Activated CD8-positive, alpha-beta memory T cell treated with anti-CD3 and anti-CD28 coated beads, Interleukin-2, amount 10 ng/mL, durations not matched to agents 7 days and 5 days (primary cell): ENCODE measurements at places on chromosomes 16 and 17.

- H3K4me3 ChIP-seq = no peak overlapping the region
- no peak for DNase-seq
- peaks cover 32% of the 10 kb centered on the region for H3K4me1 ChIP-seq
Measured at GRCh38 chr16:88775825-88776224, 9.2 kb downstream of the PIEZO1 start.

DNA sequence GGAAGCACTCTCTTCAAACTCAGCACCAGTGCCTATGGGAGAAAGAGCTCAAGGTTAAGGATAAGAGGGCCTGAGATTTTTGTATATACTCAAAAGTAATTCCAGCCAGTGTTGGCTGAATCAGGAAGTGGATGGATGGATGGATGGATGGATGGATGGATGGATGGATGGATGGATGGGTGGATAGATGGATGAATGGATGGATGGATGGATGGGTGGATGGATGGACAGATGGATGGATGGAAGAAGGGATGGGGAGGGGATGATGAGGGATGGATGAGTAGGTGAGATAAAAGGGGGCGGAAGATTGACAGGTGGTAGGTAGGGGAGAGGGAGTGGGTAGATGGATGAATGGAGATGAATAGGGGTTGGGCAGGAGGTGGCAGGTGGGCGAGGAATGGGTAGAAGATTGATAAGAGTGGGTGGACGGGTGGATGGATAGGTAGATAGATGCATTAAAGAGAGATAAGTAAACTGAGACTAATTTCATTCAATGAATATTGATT is 4.1 kb downstream of the CX3CL1 start:
- H3K36me3 ChIP-seq = no peaks in the 10 kb centered on the region
- H3K4me3 ChIP-seq = no peak overlapping the region
- peaks cover 20% of the 10 kb centered on the region for H3K4me1 ChIP-seq
- H3K27me3 ChIP-seq = no peaks in the 10 kb centered on the region
- H3K27ac ChIP-seq = no peak overlapping the region
- no peak for DNase-seq

GRCh38 chr17:35784895-35785294 is 10.5 kb downstream of the MMP28 start:
- DNase-seq = no peak
- peaks cover 47% of the 10 kb centered on the region for H3K27me3 ChIP-seq
- H3K27ac ChIP-seq = no peak overlapping the region
- H3K4me1 ChIP-seq = no peaks in the 10 kb centered on the region
- H3K36me3 ChIP-seq = no peaks in the 10 kb centered on the region
- H3K4me3 ChIP-seq = no peak overlapping the region

DNA sequence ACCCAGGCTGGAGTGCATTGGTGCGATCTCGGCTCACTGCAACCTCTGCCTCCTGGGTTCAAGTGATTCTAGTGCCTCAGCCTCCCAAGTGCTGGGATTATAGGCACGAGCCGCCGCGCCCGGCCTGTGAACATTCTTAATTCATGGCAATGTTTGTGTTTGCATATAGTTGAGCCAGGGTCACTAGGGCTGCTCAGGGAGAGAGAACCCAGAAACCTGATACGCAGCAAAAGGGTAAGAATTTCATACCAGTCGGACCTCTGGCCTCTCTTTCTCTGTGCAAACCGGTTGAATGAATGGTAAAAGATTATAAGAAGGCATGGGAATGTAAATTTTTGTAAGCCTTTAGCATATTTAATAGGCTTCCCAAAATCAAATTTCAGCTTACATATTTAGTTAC is 6.9 kb upstream of the TMEM98 start:
- no peak for DNase-seq
- H3K27ac ChIP-seq = no peak overlapping the region

DNA sequence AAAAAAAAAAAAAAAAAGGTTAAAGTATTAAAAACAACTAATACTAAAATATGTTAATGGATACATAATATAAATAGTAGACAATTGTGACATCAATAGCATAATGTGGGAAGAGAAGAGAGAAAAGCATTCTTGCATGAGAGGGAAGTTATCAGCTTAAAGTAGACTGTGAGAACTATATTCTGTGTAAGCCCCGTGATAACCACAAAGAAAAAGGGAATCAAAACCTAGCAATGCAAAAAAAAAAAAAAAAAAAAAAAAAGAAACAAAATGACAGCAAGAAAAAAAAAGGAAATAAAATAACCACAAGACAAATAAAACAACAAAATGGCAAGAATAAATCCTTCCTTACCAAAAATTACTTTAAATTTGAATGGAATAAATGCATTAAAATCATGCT is 39.8 kb upstream of the MYLK3 start:
- H3K27ac ChIP-seq = no peak overlapping the region
- peaks cover 30% of the 10 kb centered on the region for H3K4me1 ChIP-seq
- DNase-seq = no peak
- peaks cover 14% of the 10 kb centered on the region for H3K36me3 ChIP-seq
- H3K4me3 ChIP-seq = no peak overlapping the region

- no peak overlapping the region for H3K4me3 ChIP-seq
- no peak for DNase-seq
- H3K27ac ChIP-seq = no peak overlapping the region
- H3K4me1 ChIP-seq = peaks cover 20% of the 10 kb centered on the region
Measured at GRCh38 chr17:60305141-60305540, 86.8 kb downstream of the USP32 start.
